ENCODE measurements at places on chromosomes 5 and 9. TPM values are rescaled to one million over a fixed set of nuclear protein-coding genes. Genes with fewer than 3 reads are reported as not detected.

GRCh38 chr9:18421391-18421790 lies 52.6 kb upstream of the ADAMTSL1 start:
- DNase-seq: no peak

DNA sequence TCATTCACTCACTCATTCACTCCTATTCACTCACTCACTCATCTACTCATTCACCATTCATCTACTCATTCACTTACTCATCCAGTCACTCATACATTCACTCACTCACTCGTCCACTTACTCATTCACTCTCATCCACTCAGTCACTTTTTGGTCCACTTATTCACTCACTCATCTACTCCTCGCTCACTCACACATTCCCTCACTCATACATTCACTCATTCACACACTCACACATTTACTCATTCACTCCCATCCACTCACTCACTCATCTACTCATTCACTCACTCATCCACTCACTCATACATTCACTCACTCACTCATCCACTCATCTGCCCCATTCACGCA lies 27.7 kb downstream of the WNK2 start:
- DNase-seq: no peak

DNA sequence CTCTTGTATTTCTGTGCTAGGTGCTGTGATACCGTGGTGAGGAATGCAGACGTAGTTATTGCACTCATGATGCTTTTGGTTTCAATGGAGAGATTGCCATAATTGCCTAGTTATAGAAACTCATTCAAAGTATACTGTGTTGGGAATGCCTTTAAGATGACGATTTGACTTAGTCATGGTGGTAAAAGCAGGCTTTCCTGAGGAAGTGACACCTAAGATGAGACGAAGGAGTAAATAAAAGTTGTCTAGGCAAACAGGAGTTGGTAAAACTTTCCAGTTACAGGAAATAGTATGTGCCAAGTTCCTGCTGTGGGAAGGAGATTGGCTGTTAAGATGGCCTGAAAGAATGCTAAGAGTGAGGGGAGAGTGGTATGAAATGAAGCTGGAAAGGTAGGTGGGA lies 48.1 kb downstream of the FOCAD start:
- DNase-seq: no peak

- DNase-seq: no peak
Measured at GRCh38 chr9:112200711-112201110, 25.6 kb upstream of the SUSD1 start.

GRCh38 chr9:34322899-34323591 lies 6.0 kb downstream of the KIF24 start:
- DNase-seq: no peak

- DNase-seq: no peak
Measured at GRCh38 chr9:93061791-93062763, 3.6 kb downstream of the SUSD3 start.

DNA sequence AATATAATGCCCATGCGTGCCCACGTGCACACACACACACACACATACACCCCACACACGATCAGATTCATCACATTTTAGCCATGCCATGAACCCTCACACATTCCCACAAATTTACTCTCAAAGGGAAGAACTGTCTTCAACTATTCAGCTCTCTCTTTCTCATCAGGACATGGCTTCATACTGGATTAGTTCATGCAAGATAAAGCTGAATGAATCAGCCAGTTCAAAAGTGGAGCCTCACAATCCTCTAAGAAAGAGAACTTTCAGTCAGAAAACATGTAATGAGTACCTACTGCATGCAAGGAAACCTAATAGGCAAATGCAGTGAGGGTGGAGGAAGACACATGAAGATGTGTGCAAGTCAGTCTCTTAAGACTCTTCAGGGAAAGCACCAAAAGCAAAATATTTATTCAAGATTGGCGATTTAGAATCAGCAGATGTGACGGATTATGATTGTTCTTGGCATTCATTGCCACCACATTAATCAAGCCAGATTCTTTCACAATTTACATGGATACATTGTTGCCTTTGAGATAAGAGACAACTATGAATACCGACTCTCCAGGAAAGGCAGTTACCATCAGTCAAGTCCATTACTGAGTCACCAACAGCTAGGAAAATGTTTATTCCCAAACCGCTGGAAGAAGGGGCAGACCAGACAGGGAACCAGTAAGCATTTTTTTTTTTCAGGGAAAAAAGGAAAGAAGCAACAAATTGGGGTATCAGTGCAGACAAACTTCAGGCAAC lies 30.3 kb upstream of the PUM3 start:
- no peak for DNase-seq

- no peak for DNase-seq
Measured at GRCh38 chr5:171770153-171770552, 15.5 kb upstream of the SMIM23 start.

DNA sequence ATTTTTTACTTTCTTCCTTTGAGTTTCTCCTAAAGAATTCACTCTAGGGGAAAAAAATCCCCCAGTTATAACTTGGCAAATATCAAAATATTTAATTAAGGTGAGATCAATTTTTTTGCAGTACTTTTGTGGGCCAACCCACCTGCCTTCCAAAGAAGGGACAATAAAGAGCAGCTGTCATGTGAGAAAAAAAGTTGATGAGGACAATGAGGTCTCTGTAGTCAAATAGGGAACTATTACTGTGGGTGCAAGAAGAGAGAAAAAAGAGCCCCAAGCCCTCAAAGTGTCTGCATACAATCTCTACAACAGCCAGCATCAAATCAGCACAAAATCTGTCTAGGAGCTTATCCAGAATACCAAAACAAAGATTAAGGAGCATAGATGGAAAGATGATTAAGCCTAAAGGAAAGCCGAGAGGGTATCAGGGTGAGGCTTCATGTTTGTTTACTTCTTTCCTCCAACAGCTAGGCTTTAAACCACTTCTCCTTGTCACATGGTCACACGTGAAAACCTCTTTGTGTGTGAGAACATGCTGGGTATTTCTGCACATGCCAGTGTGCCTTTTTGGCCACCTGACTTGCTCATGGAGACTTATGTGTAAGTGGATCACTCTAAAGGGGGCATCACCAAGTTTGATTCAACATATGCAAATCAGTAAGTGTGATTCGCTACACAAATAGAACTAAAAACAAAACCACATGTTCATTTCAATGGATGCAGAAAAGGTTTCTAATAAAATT lies 19.2 kb upstream of the FYB1 start:
- DNase-seq: no peak

DNA sequence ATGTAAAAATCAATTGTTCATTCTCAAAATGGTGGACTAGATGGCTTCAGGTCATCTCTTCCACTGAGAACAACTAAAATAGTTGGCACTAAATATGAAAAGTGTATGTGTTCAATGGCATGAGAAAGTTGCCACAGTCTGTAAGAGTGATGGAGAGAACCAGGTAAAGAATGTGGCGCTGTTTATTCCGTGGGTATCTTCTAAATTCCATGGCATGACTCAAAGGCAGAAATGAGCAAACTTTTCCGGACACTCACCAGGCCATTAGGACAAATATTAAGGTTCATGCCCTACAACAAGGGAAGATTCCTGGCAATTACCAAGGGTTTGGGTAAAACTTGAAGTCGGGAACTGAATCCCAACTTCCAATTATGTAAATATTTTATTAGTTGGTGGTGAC lies 825.4 kb upstream of the CDH6 start:
- no peak for DNase-seq

- no peak for DNase-seq
Measured at GRCh38 chr9:34403554-34404380, 27.1 kb upstream of the MYORG start.

GRCh38 chr5:89844548-89844947 lies 565.0 kb downstream of the CETN3 start:
- no peak for DNase-seq

GRCh38 chr9:123631862-123632261 lies 275.9 kb downstream of the CRB2 start:
- DNase-seq: no peak

- no peak for DNase-seq
Measured at GRCh38 chr5:118325931-118326330, 662.4 kb downstream of the DTWD2 start.

DNA sequence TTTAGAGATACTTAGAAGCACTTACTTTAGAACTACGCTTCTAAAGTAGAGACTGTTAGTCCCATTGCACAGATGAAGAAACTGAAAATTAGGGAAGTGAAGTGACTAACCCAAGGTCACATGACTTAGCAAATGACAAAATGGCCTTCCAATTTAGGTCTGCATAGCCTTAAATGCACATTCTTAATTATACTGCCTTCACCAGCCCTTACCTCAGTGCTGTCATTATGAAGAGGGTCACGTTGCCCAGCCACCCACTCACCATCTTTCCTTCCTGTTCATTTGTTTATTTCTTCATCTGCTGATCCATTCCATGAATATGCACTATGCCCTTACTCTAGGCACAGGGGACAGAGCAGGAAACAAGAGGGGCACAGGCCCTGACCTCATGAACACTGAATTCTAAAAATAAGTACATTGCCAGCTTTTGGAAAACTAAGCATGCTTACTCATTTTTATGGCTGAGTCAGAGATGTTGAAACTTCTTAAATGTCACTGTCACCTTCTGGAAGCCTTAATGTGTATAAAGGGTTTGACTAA lies 8.6 kb downstream of the HAVCR2 start:
- no peak for DNase-seq

DNA sequence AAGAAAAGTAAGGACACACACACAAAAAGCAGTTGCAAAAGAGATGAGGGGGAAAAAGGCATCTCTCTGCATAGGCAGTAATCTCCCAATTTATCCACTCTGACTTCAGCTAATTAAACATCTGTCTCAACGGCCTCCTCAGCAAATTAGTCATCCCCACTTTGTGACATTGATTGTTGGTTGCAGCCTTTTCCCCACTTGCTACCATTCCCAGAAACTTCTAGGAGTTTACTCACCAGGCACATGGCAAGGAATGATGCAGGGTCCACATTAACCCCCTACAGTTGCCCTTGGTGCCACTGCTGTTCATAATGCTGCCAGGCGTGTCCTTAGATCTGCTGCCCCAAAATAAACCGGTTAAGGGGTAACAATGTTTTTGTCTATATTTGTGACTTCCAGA lies 174.6 kb downstream of the MAPKAP1 start:
- DNase-seq: peak; percentile 8

DNA sequence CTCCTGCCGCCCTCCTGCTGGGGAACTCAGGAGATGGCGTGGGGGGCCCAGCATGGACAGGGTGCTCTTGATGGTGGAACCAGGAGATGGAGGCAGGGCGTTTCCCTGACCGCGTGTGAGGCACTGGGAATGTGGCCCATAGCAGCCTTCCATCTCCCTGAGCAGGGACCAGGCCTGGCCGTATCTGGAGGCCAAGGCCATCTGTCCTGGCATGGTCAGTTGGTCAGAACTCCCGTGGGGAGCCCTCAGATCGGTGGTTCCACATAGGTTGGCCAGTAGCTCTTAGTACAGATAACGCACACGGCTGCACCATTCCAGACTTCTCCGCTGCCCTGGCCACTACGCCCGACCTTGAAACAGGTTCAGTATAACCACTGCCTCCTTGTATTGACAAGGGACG lies 77.6 kb downstream of the KCNT1 start:
- no peak for DNase-seq

GRCh38 chr9:107816561-107817021 lies 327.0 kb upstream of the KLF4 start:
- no peak for DNase-seq

DNA sequence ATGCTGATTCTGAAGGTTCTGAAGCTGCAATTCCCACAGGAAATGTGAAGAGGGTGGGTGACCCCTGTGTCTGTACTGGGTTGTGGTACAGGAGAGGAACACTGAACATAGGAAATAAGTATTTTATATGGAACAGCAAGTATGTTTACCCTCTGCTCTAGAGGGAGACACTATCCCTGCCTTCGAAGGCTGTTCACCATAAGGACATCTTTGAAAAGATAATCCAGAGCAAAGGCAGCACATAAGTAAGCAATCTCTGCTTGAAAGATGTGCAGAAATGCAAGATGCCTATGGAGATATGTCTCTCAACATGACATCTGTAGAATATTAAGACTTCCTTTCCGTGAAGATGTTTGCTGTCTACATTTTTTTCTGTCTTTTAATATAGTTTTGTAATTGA lies 184.4 kb upstream of the EFNA5 start:
- DNase-seq: no peak

DNA sequence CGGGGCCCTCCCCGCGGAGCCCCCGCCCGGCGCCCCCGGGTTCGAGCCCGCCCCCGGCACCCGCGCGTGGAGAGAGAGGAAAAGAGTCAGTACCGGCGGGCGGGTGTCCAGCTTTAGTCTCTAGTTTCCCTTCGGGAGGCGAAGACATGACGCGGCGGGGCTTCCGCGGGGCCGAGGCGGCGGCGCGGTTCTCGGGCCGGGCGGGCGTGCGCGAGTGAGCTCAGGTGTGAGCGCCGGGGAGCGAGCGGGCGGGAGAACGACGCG lies 181 bp downstream of the DAP start:
- no peak for DNase-seq

GRCh38 chr9:6575324-6576034 lies 70.0 kb downstream of the GLDC start:
- DNase-seq: no peak

GRCh38 chr9:129495620-129496472 lies 125.1 kb downstream of the C9orf50 start:
- DNase-seq: peak; percentile 97

- no peak for DNase-seq
Measured at GRCh38 chr9:105103776-105104175, 140.7 kb upstream of the SLC44A1 start.

DMRTA1 gene
- 4.5 TPM for total RNA-seq

GRIN3A gene
- total RNA-seq: under 0.01 TPM

RFESD gene
- total RNA-seq: 0.63 TPM

OR1K1 gene
- total RNA-seq: not detected

IL5 gene
- total RNA-seq: not detected

PCDHB3 gene
- total RNA-seq: 1.1 TPM

BNC2 gene
- total RNA-seq: 138 TPM

PCDHGA7 gene
- total RNA-seq: 7.5 TPM

SRP19 gene
- total RNA-seq: 39.0 TPM

PCDHGA4 gene
- 7.9 TPM for total RNA-seq

NR6A1 gene
- total RNA-seq: 2.1 TPM

LRRC19 gene
- not detected for total RNA-seq

LRRC70 gene
- 1.0 TPM for total RNA-seq

SAXO1 gene
- 0.17 TPM for total RNA-seq

GARIN3 gene
- total RNA-seq: not detected

LCN15 gene
- not detected for total RNA-seq

IL13 gene
- total RNA-seq: not detected

CCIN gene
- total RNA-seq: 0.42 TPM

IQGAP2 gene
- 25.7 TPM for total RNA-seq

ITGA2 gene
- total RNA-seq: 9.6 TPM

All from esophagus muscularis mucosa (tissue), 4 donors.